ENCODE measurements at places on chromosomes 3 and 15. TPM values are rescaled to one million over a fixed set of nuclear protein-coding genes. Genes with fewer than 3 reads are reported as not detected.

Gene C3orf70
- 0.59 TPM for total RNA-seq

Gene TNIK
- 4.8 TPM for total RNA-seq

GRCh38 chr3:45529697-45530096, 64.9 kb upstream of the LIMD1 start:
- no peak for DNase-seq

GRCh38 chr3:52820736-52821135, 9.7 kb downstream of the ITIH4 start:
- no peak for DNase-seq

- DNase-seq: no peak
Measured at GRCh38 chr15:48102167-48102566, 18.6 kb upstream of the SLC24A5 start.

- DNase-seq: no peak
Measured at GRCh38 chr3:36366308-36366707, 14.0 kb upstream of the STAC start.

GRCh38 chr15:44130778-44131177, 64.3 kb downstream of the FRMD5 start:
- DNase-seq: no peak

DNA sequence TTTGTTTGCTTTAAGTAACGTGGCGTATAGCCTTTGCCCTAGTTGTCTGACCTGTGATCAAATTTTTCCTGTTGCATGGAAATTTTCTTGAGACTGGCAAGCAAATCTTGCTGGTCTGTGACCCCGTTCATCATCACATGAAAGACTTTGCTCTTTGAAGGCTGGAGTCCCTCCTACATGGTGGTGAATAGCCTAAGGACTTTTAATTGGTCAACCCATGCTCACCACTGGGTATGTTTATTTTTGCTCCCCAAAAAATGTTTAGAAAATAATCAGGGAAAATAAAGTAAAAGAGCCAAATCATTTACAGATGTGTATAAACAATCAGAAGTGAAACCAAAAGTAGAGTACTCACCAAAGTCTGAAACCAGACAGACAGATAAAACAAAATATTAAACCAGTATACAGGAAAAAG, 1075.3 kb upstream of the ALCAM start:
- no peak for DNase-seq

Data from liver (tissue), 10 donors.